ENCODE measurements at places on chromosomes 1 and 21. TPM values are rescaled to one million over a fixed set of nuclear protein-coding genes. Genes with fewer than 3 reads are reported as not detected.

DNA sequence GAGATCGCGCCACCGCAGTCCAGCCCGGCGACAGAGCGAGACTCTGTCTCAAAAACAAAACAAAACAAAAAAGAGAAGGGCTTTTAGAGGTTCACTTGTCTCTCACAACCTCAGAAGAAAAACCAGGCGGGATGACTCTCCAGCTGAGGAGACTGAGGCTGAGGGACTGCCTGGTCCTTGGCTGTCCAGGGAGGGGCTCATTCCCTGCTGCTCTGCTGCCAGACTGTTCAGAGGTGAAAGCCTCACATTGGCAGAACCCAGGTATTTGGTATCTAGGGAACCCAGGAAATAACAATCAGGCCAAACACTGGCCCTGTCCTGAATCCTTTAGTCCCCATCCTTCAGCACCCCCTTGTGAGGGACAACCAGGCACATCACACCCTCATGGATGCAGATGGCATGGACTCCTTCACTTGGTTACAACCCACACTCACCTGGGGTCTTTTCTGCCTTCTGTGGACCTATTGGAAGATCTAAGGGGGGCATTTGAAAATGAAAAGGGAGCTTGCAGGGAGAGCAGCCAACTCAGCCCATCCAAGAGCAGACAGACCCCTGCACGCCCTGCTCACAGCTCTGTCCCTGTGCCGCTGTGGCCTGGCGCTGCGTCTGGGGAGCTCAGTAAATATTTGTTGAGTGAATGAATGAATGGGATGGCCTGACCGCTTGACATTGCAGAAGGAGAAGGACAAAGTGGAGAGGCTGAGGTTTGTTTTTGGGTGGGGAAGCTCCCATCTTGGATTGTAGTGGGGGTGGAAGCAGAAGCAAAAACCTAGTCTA is 33.4 kb downstream of the CD247 start:
- DNase-seq = no peak

- DNase-seq = no peak
These were observed 48.3 kb upstream of the DPH5 start for GRCh38 chr1:101073836-101074235.

GRCh38 chr1:198771563-198772153 is 132.8 kb downstream of the PTPRC start:
- no peak for DNase-seq

KCNT2 gene
- 0.12 TPM for polyA plus RNA-seq

DNA sequence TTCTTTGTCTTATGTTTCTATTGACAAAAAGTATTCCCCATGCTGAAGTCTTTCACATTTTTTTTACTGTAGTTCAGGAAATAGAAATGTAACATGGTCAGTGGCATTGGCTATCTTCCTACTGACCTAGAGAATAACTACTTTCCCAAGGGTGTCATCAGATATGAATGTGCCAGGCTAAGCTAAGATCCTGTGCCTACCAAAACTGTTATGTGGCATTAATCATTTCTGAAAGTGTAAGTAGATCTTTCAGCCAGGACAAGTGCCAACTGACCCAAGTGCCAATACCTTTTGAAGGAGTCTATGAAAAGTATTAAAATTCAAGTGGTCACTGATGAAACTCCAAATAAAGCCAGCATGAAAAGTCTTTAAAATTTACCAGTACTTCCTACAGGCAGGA is 165.3 kb downstream of the TNFSF18 start:
- no peak for DNase-seq

DNA sequence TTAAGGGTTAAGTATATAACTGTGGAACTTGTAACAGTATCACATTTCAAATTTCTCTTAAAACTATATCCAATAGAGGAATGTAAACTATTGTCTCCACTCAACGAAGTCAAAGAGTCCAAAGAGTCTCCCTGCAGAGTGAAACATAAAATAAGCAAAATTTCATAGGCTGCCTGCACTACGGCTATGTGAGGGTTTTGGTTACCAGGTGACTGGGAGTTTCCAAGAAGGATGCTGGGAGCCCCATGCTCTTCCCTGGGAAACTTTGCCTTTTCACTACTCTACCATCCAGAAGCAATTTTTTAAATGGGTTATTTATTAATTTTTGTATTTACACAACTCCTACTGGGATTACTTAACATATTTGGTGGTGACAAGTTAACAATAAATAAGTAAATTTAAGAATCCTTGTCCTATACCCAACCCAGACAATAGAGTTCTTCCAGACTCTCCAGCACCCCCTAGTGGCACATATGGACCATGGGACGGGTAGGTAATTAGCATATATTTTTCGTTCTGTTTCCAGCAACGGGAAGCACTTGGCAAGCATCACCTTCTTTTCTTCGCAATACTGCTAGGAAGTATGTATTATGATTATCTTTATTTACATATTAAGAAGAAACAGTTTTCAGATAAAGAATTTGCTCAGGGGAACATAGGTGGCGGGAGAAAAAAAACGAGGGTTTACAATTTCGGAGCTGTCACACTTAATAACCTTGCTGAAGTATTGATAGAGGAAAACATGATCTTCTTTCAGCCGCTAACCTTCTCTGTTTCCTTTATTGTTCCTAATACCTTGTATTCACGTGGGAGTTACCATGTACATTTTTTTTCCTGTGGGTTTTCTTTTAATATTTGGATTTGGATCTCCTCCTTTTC is 3.5 kb downstream of the FMO2 start:
- DNase-seq = no peak

- DNase-seq = no peak
These were observed 24.5 kb upstream of the CCN1 start for GRCh38 chr1:85555867-85556573.

GRCh38 chr1:230752407-230752806 is 5.2 kb downstream of the CAPN9 start:
- peak; percentile 67 for DNase-seq

OR2L13 gene
- 0.32 TPM for polyA plus RNA-seq

GRCh38 chr1:165298203-165298820 is 58.2 kb downstream of the LMX1A start:
- no peak for DNase-seq

SCAF4 gene
- polyA plus RNA-seq = 14.5 TPM

- DNase-seq = peak; percentile 87
These were observed 1.1 kb upstream of the ADAMTS1 start for GRCh38 chr21:26846036-26846931.

CYP4A22 gene
- polyA plus RNA-seq = not detected

DNA sequence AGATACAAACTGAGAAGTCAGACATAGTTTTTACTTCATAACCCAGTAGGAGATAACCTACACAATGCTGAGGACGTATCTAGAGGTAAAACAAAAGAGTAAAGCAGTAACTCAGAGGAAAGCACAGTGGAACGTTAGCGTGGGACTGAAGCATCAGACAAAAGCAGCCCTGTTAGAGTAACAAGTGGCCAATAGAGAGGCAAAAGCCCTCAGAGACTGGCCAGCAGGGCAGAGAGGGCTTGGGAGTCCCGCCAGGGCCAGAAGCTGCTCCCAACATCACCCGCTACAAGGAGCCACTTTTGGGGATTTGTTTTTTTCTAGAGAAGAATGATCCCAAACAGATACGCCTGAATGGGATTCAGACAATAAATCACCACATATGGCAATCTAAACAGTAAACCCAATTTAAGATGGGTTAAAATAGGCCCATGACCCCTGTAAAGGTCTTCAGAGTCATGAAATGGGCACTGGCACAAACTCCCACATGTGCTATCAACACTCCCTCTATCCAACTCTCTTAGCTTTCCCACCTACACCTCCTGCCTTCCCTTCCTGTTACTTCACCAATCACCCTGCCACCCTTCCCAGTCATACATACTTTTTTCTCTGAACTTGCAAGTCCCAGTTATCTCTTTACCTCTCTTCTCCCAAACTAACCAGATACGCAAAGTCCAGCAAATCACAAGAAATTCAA is 17.2 kb downstream of the TADA1 start:
- no peak for DNase-seq

CHRNB2 gene
- 0.03 TPM for polyA plus RNA-seq

TMED5 gene
- polyA plus RNA-seq = 14.4 TPM

DNA sequence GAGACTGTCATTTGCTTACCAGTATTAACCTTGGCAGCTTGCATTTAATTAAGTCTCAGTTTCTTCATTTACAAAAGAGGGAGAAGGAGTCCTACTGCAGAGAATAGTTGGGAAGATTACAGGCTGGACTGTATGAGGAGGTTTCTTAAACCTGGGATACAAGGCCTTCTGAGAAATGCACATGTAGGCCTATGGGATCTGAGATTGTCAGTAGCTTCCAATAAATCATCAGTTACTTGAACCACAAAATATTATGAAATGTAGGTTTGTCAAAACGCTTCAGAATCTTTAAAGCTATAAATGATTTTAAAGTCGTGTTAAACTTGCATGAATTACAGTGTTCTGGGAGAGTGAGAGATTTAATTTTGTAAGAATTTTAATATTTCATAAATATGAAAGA is 69.6 kb downstream of the NRIP1 start:
- DNase-seq = no peak

DNA sequence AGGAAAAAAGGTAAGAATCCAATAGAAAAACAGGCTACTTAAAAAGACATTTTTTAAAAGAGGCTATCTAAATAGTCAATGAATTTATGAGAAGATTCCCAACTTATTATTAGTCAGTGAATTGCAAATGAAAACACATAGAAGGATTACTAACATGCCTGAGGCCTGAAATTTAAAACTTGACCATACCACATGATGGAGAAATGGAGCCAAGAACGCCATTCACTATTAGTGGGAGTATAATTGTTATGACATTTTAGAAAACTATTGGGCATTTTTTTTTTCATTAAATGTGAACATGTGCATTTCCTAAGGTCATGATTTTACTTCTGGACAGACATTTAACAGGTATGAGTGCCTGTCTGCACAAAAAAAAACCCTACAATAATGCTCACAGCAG is 24.8 kb upstream of the OR2B11 start:
- DNase-seq = no peak

GRCh38 chr1:33335020-33335419 is 14.1 kb upstream of the A3GALT2 start:
- peak; percentile 71 for DNase-seq
